ENCODE measurements at places on chromosomes 3 and 15. TPM values are rescaled to one million over a fixed set of nuclear protein-coding genes. Genes with fewer than 3 reads are reported as not detected.

- DNase-seq, result no peak
Observed at GRCh38 chr3:140994316-140994715, 52.7 kb downstream of the SLC25A36 start.

DNA sequence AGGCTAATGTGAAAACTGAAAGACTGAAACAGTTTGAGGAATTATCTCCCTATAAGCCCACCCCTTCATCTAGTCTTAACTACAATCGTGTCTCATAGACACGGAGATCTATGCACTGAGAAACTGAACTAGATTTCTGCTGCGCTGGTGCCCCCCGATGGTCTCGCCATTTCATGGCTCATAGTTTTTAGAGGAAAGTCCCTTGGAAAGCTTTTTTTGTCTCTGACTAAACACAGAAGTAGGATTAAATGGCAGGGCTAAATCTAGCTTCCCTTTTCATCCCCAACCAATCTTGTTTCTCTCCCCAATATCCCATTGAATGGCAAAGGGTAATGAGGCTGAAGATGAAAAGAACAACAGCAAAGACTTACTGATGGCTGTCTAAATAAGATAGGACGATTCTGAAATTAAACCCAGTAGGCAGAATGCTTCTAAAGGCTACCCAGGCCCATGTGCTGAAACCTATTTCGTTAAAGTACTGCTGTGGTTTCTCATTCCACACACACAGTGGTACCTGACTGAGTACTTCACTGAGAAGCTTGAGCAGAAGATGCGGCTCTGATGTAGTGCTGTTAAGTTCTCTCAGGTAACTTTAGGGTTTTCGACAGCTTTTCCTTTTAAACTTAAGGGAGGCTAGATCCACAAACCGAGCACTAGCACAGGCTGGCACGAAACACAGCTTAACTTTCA, 142.7 kb downstream of the GADL1 start:
- peak; percentile 46 for DNase-seq

DNA sequence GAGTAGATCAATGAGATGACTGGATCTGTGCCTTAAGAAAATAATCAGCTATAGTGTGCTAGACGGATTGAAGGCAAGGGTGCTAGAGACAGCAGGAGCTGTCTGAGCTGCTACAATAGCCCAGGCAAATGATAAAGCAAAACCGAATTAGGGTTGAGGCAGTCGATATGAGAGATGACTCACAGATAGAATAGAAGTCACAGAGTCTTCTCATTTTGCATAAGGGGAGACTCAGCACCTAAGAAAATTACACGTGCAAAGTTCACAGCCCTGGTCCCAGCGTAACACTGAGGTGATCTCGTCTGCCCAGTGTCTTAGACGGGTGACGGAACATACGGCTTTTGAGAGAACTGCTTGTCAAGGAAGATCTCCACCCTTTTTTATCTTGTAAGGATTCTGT, 11.6 kb downstream of the LPP start:
- DNase-seq, result peak; percentile 58

GRCh38 chr15:52673734-52674133, 5.5 kb downstream of the ATOSA start:
- no peak for DNase-seq

DNA sequence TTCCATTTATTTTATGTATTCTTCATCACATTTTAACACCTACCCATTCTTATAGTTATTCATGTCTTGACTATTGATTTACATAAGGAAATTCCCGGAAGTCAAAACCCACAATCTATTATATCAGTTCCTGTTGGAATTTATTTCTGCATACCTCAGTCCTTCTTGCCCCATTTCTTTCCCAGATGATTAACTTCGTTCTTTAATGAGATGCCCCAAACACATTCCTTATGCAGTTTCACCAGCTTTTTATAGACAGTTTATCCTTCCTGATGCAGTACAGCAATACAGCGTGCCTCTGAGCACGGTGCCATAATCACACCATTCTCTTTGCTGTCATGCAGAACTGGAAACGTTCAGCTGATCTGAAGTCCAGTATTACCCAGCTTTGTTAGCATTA, 175.8 kb upstream of the NANOGP8 start:
- DNase-seq, result no peak

DNA sequence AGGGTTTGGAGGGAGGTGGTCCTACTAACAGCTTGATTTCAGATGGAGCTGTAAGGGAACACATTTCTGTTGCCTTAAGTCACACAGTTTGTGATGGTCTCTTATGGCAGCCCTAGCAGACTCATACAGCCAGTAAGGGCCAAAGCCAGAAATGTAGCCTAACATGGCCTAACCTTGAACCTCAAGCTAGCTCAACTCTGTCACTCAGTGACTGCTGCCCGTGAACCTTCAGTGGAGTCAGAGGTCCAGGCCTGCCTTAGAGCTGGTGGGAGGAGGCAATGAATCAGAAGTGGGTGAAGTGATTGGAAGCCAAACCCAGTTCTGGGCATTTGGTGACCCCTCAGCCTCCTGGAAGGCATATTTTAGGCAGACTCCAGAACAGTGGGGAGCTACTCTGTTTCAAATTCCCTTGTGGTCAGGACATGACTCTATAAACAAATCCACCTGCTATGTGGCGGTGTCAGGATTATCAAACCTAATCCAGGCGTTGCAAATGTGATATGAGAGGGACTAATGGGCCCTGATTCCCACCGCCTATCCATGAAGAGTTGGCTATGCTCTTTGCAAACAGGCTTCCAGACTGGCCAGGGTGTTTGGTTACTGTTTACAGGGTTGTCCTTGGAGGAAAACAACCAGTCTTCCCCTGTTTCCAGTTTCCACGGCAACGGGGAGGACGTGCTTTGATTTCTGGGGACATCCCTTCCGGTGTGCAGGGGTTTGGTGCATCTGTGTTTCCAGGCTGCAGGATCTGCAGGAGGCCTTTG, 105.9 kb upstream of the AGBL1 start:
- DNase-seq, result no peak

DNA sequence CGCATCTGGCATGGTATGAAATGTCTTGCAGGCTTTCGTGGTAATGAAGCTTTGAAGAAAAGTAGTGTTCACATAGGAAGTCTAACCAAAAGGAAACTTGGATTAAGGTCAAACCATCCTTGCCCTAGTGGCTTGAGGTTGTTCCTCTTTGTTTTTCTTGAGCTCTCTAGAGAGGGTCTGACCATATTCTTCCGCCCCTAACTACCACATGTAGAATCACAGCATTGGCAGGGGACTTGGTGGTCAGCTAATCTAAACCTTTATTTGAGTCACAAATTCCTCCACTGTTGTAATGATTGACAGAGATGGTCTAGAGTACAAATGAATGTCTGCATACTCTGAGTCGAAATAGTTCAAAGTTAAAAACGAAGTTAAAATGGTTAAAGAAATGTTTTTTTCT, 39.1 kb upstream of the PHLDB2 start:
- DNase-seq, result no peak

The IL12A gene
- total RNA-seq, result 72.5 TPM

- peak; percentile 36 for DNase-seq
Observed at GRCh38 chr3:188283347-188283746, 129.4 kb downstream of the LPP start.

DNA sequence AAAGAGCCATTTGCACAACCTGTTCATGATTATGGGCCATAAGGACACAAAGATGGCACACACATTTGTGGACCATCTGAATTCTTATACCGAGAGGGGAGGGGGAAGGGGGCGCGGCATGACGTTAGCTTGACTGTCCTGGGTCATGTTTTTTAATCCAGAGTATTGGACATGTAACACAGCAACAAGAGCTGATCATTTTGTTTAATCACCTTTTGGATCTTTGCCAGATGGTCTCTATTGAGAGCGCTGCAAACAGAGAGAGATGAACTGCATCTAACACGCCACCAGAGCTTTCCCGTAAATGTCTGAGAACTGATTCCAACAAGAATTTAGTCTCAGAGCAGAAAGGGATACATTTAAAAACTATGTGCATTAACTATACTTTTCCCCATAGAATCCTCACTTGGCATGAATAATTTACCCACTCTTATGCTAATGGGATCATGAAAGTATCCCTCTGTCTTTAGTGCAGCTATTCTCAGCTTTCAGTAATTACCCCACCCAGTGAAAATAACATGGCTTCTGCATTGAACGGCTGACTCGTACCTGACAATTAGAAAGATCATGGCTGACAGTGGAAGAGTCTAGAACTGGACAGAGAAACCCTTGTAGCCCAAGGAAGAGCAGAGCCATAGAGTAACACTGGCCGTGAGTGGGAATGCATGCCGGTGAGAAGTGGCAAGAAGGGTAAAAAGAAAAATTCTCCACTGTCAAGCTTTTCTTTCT, 22.6 kb downstream of the MEIS2 start:
- DNase-seq, result no peak

- DNase-seq, result no peak
Observed at GRCh38 chr3:24052446-24052845, 107.4 kb downstream of the NR1D2 start.

DNA sequence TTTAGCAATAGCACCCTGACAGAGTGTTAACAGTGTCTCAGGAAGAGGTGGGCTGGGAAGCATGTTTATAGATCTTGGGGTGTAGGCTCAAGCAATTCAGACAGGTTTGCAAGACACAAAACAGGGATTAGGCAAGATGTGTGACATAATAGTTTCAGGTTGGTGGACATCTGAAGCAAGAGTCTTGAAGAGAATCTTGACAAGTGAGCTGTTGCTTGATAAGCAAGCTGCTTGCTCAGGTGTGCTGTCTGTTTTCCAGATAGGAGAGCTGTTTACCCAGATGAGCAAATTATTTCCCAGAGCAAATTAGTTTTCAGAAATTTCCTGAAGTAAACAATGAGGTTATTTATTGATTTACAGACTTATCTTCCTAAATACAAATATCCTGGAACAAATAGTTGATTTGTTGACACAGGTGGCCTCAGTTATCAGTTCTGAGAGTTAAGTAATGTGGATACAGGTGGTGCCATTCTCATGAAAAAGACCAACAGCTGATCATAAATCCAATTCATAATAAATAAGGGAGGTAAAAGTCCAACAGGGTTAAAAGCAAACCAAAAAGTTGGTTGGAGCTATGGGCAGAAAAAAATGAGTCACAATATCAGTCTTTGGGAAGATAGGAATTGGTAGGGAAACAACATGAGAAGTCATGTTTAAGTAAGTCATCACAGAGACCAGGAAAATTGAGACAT, 437.3 kb downstream of the TBL1XR1 start:
- no peak for DNase-seq

The SKOR1 gene
- total RNA-seq, result 0.17 TPM

The THOC7 gene
- total RNA-seq, result 35.3 TPM

- no peak for DNase-seq
Observed at GRCh38 chr15:56045068-56045748, 51.8 kb upstream of the NEDD4 start.

DNA sequence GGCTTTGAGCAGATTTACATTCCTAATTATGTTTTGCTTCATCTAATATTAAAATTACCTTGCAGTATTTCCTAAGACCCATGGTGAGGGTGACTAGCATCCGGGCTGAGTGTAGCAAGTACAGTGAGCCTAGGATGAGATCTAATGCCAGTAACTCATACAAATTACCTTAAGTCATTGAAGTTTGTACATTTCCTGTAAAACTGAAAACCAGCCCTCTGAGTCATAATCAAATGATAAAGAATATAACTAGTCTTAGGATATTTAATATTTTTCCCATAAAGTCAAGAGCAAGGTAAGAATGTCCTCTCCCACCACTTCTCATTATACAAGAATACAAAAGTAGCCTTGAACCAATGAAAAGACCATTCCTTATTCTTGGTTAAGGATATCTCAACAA, 54.8 kb upstream of the CHRM5 start:
- DNase-seq, result peak; percentile 49

DNA sequence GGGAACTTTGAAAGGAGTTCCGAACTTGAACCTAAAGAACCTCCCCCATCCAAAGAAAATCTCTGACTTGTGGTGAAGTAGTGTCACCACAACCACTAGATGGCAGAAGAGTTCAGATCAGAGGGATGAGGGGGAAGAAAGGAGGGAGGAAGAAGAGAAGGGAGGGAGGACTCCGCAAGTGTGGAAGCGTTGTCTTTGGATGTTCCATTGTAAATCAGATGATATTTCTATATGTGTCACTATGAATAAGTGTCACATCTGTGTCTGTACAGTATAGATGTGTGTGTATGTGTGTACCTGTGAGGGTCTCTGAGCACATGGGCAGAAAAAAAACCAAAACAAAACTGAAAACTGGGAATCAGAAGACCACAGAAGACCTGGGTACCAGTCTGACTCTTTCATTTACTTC, 16.9 kb downstream of the SLC24A1 start:
- peak; percentile 86 for DNase-seq

GRCh38 chr3:19702416-19703078, 231.5 kb downstream of the EFHB start:
- no peak for DNase-seq

- peak; percentile 51 for DNase-seq
Observed at GRCh38 chr15:85125056-85125661, 143.5 kb downstream of the PDE8A start.

DNA sequence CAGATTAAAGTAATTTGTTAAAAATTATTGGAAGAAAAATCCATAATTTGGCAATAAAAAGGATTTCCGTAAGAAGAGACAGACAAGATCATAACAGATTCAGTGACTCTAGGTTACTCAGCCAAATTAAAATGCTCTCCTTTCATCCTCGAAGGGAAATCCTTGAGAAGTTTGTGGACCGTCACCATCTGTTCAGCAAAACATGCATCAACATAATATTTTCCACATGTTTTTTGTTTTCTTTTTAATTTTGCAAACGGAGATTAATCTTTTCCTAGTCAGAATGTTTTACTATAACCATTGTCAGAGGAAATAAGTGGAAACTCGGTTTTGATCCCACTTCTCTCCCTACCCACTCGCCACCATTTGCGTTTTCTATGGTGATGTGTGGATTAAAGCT, 128.3 kb downstream of the TMCO5A start:
- no peak for DNase-seq

DNA sequence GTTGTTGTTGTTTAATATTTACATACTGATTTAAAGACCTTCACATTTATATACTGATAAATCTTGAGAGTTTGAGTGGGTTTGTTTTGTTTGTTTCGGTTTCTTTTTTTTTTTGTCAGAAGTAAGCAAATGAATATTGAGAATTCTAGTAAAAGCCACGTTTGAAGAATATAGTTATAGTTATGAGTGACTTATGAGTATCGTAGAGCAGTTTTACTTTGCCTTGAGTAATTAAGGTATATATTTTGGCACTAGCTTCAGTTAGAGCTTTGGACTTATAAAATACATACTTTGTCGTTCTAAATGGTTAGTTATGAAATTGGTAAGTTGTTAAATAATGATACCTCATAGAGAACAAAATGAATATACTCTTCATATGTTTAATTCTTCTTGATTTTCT, 27.8 kb downstream of the ATP1B3 start:
- DNase-seq, result no peak

DNA sequence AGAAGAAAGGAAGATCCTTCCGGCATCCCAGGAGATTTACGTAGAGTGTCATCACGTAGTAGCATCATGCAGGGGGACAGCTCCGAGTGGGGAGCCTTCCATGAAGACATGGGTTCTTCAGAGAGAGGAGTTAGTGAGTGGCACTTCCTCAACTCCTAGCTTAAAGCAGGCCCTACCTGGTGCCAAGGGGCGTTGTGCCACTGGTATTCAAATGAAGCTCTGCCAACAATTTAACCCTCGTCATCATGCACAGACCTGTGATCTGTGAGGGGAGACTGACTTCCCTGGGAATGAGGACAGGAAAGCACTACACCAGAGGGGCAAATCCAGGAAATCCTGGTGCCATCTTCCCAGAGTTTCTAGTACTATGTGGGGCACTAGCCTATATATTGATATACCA, 59.0 kb downstream of the TMEM266 start:
- DNase-seq, result no peak

The RETNLB gene
- total RNA-seq, result not detected

Data from fibroblast of lung (primary cell).